ENCODE measurements at places on chromosomes 3 and 15.

GRCh38 chr3:73378207-73378606 is 246.5 kb downstream of the PDZRN3 start:
- DNase-seq: no peak

- no peak for DNase-seq
Measured at GRCh38 chr3:138442433-138442832, 8.0 kb downstream of the ESYT3 start.

GRCh38 chr3:21752749-21753347 is 1.8 kb upstream of the ZNF385D start:
- no peak for DNase-seq

- no peak for DNase-seq
Measured at GRCh38 chr3:134323966-134324962, 50.0 kb downstream of the AMOTL2 start.

DNA sequence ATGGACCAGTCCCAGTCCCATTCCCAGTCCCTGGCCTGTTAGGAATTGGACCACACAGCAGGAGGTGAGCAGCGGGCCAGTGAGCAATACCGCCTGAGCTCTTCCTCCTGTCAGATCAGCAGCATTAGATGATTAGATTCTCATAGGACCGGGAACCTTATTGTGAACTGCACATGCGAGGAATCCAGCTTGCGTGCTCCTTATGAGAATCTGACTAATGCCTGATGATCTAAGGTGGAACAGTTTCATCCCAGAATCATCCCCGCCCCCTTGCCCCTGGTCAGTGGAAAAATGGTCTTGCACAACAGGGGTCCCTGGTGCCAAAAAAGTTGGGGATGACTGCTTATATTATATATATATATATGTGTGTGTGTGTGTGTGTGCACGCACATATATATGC is 63.1 kb downstream of the IFT57 start:
- no peak for DNase-seq

DNA sequence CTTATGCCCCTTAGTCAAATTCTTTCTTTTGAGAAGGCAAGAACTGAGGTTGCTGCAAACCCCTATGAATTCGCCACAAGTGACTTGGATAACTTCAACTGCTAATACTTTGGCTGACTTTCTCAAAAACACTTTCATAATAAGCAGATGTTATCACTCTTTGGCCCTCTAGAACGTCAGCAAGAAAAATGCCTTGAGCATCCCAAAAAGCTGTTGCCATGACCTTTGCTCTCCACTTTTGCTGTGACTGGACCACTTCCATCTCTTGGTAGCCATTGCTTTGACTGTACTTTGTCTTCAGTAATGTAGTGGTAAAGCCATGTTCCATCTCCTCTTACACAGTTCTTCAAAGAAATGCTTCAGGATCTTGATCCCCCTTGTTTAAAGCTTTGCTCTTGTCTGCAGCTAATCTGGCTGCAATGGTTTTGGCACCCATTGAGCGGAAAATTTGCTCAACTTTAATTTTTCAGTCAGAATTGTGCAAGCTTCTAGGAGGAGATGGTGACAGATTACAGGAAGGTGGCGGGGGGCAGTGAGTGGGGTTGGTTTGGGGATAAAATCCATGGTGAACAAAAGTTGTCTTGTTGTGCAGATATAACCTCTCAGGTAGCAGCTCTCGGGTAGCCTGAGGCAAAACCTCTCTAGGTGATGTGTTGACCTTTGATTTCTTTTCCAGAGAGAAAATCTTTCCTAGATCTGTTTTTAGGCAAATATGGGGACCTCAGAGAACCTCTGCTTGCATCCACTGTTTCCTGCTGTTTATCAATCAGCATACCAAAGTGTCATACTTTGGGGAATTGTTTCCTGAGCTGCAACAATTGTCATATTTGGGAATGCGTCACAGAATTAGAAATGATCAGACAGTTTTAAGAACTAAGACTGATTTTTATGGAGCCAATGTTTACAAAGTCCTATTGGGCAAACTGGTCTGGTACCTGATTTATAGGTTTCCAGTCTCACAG is 83.6 kb downstream of the CCR1 start:
- DNase-seq: no peak

DNA sequence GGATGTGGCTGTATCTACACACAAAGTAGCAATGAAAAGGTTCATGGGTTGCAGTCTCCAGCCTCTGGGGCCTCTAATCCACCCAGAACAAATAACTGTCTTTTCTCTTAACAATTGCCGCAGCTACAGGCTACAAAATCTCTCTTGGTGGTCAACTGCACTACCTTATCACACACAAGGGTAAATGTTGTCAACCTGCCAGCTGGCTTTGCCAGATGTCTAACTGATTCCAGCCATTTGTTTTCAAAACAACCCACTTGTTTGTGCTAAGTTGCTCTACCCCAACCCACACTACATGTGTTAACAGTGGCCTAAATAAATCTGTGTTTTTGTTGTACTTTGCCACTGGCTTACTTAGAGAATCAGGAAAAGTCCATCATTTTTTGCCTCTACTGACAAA is 447.3 kb downstream of the TAFA4 start:
- DNase-seq: no peak

DNA sequence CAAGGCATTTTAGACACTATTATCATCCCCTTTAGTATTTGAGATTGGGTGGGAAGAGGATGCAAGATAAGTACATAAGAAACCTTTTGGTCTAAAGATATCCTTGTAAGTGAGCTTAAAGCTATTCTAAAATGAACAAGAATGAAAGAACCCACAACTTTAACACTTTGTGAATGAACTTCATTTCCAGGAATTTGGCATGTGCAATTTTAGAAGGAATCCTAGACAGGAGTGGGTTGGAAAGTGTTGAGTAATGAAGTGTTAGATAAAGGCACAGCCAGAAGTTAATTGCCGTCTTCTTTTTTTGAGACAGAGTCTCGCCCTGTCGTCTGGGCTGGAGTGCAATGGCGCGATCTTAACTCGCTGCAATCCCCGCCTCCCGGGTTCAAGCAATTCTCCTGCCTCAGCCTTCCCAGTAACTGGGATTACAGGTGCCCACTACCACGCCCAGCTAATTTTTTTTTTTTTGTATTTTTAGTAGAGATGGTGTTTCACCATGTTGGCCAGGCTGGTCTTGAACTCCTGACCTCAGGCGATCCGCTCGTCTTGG is 13.2 kb upstream of the TEX9 start:
- DNase-seq: no peak

DNA sequence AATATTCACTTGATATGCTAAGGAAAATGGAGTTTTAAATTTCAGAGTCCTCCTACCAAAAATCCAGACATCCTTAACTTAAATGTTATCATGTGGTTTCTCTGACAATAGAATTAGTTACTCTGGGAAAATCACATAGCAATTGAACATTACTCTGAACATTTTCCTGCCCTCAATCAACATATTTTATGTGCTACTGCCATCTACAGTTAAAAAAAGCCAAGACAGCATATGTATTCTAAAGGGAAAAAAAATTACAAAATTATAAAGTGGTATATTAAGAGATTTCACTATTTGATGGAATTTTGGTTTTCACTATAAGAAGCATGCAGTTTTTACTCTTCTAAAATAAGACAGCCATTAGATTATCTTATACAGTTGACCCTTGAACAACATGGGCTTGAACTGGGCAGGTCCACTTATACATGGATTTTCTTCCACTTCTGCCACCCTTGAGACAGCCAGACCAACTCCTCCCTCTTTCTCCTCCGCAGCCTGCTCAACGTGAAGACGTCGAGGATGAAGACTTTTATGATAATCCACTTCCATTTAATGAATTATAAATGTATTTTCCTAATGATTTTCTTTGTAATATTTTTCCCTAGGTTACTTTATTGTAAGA is 122.3 kb downstream of the ATP1B3 start:
- no peak for DNase-seq

DNA sequence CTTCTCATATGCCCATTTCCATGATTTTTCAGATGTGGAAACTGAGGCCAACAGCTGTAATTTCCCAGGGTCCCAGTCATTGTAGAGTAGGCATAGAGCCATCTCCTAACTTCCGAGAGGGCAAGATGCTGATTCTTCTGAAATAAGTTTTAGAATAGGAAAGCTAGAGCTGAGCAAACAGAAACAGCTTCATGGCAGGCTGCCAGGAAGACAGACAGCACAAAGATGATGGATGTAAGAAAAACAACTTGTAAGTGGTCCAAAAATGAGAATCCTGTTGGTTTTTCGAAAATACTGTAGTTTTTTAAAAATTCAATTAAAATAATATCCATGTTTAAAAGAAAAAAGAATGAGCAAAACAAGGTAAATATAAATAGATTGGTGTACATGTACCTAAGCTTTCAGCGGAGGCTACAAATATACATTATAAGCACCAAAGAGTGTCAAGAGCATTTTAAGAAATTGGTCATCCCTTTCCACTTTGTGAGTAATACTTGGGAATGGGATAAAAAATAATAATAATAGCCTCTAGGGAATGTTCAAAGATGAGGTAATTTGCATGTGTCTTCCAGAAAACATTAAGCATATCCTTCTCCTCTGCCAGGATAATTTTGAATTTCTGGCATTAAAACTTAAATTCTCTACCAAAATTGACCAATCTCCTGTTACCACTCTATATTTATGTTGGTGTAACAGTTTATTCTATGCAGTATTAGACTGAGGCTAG is 406.6 kb downstream of the MECOM start:
- no peak for DNase-seq

DNA sequence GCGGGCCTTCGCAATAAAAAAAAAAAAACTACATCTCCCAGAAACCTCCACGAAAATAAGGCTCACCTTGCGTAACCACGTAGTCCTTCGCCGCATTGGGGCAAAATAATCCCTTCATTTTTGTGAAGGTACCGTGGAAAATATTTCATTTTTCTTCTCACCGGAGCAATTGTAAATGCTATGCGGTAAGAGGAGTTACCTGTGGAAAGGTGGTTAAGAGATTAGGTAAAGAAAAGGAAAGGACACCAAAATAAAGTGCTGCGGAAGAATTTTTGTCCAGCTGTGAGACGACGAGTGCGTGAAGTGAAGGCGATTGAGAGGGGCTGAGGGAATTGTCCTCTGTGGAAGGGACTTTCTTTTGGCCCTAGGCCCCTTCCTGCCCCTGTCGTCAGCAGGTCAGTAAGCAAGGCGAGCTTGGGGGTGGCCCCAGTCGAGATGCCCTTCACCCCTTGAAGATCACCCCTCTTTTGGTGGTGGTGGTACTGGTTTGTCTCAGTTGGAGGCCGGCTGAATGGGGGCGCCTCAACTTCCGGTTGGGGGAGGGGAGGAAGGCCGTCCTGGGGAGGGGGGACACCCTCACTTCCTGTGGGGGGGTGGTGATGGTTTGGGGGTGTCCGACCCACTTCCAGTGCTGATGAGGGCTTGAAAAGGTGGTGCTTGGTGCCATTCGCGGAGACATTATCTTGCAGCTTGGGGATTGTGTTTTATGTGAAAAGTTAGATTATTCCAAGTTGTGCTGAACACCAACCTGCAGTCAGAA is at the start of gene HMG20A:
TSS of gene HMG20A (plus strand) at position 279 of the 760 bp plus-strand sequence. CDS start 37,520 bp downstream, outside the sequence.
- peak; percentile 63 for DNase-seq

DNA sequence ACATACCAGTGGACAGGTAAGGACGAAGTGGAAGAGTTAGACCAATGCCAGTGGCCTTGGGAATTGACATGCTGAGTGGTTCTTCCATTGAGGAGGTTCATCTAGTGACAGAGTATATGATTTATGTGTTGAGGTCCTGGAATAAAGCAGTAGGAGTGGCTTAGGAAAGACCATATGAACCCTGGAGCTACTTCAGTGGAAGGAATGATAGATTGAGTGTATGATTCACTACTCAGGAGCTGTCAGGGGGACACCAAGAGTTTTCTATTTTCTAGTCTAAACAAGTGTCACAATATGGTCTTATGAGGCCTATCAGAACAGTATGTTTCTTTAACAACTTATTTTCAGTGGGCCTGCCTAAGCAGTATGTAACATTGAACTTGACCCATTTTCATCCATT is 63.9 kb downstream of the NME9 start:
- DNase-seq: no peak

DNA sequence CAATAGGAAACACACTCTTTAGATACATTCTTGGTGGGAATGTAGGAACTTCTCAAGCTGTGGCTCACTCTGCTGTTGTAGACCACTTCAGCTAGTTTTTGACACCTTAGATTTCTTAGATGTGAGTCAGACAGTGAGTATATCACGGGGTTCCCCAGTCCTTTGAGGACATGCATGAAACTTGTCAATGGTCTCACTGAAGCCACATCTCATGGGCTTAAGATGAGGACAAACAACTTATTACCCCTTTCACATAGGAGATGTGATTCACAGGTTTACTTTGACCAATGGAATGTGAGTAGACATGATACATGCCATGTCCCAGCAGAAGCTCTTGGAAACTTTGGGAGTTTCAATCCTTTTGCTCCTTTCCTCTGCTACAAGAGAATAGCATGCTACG is 325.5 kb downstream of the CHST2 start:
- DNase-seq: no peak

GRCh38 chr3:104785947-104786346 is 580.8 kb upstream of the ALCAM start:
- DNase-seq: no peak

- no peak for DNase-seq
Measured at GRCh38 chr15:39251413-39252133, 329.3 kb upstream of the THBS1 start.

All from stimulated activated CD4-positive, alpha-beta T cell treated with anti-CD3 and anti-CD28 coated beads, Interleukin-2, amount 100 ng/mL, for 24 hours (primary cell).